AG08396 (cell line): ENCODE measurements at places on chromosomes 3 and 15.

GRCh38 chr15:55669270-55669669 is 73.7 kb downstream of the PRTG start:
- DNase-seq = no peak

DNA sequence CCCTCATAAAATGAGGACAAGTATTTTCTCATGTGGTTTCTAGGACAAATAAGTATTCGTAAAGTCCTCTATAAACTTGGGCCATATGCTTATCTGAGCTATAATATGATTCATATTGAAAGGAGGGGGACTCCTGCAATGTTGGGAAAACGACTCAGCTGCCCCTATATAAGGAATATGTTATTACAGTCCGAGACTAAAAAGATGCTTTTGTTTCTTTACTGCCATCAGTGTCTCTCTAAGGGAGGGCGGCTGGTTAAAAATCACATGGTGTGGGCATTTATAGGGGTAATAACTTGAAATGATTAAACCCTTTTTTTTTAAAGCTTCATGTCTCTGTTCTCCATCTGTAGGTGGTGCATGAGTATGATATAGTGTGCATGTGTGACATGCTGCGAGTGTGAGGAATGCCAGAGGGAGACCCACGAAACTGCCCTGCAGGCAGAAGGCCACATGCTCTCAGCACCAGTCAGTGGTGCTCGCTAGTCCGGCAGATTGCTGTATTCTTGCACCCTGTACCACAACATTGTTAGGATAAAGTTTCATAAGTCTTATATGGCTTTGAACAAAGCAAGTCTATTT is 256.0 kb upstream of the CTDSPL start:
- no peak for DNase-seq

DNA sequence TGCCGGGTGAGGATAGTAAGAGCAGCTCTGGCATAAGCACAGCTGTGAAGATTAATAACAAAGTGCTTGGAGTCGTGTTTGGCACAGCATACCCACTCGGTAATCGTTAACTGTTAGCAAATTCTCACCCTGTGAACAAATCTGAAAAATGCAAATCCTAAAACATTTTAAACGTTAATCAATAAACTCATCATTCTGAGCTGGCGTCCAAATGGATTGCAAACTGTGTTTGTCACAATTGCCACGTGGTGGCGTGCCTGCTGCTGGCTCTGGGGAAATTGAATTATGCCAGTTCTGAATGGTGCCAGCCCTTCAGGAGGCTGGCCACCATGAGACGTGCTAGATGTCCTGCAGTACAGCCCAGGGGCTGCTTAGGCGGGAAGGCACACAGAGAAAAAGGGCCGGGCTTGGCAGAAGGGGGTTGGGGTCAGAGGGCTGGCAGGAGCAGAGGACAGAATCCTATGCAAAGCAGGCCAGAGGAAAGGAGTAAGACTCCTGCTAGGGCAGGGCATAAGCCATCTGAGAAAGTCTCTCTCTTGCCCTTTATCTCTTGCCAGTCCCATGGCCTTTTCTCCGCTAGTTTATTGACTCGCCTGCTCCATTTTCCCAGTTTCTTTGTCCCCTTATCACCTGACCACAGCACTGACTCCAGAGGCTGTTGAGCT is 22.1 kb upstream of the POLG start:
- DNase-seq = no peak

GRCh38 chr15:95025924-95026728 is 794.8 kb downstream of the MCTP2 start:
- peak; percentile 32 for DNase-seq

GRCh38 chr3:112539825-112540650 is 21.7 kb downstream of the ATG3 start:
- no peak for DNase-seq

DNA sequence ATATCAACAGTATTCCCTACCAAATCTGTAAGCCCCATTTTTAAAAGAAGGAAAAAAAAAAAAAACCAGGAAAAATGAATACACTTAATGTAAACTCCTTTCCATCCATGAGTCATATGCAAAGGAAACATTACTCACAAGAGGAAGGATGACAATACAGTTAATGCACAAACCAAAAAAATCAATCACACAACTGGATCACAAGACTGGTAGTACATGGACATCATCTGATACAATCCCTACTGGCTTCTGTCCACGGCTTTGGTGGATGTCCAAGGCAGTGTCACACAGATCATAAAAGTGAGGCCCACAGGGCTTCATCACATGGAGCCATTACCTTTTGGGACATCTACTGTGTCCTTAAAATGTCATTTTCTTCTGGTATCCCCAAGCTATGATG is 44.0 kb downstream of the SUCLG2 start:
- no peak for DNase-seq

GRCh38 chr15:37130356-37130755 is 30.0 kb upstream of the MEIS2 start:
- no peak for DNase-seq

GRCh38 chr3:49013738-49014660 is 4.4 kb downstream of the DALRD3 start:
- no peak for DNase-seq

GRCh38 chr15:35838424-35839111 is 292.6 kb upstream of the DPH6 start:
- DNase-seq = no peak

DNA sequence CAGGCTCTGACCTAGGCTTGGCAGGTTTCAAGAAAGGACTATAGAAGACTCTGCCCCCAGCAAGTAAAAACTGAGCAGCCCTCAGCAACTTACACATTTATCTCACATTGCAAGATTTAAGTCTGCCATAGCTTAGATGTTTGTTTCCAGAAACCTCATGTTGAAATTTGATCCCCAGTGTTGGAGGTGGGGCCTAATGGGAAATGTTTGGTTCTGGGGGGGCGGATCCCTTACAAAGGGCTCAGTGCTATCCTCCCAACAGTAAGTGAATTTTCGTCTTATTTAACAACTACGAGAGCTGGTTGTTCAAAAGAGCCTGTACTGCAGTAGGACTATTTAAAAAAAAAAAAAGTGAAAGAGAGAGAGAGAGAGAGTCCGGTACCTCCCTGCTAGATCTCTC is 125.2 kb upstream of the PROK2 start:
- no peak for DNase-seq

- no peak for DNase-seq
These were observed 88.6 kb upstream of the MEX3B start for GRCh38 chr15:82134461-82134860.

DNA sequence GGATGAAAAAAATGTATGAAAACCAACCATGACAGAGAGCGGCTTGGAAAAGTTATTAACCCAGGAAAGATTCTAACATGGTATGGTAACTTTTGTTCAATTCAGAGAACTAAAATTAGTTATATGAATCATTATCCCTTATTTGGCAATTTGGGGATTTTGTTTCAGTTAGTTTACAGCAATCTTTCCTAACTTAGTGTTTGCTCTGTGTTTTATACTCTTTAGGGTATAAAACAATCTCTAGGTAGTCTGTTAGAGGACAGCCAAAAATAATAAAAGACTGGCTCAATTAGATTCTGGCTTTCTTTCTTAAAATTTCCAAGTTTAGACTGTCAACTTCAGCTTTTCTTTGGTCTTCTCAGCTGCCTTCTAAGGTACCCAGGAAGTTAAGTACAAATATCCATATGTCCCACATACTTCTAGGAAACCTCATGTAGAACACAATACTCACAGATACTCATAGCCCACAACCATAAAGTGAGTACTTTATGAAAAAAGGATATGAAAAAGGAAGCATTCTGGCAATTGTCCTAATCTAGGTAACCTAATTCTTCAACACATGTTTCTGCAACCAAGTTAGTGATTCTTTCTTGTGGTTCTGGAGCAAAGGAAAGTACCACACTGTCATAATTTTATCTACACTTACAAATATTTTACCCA is 849.3 kb downstream of the ROBO1 start:
- no peak for DNase-seq

- no peak for DNase-seq
These were observed 598.0 kb upstream of the SEMA6D start for GRCh38 chr15:47119349-47119748.

- DNase-seq = no peak
These were observed 37.8 kb downstream of the CHD2 start for GRCh38 chr15:92937901-92938300.

- no peak for DNase-seq
These were observed 42.2 kb downstream of the SV2B start for GRCh38 chr15:91142106-91142744.

DNA sequence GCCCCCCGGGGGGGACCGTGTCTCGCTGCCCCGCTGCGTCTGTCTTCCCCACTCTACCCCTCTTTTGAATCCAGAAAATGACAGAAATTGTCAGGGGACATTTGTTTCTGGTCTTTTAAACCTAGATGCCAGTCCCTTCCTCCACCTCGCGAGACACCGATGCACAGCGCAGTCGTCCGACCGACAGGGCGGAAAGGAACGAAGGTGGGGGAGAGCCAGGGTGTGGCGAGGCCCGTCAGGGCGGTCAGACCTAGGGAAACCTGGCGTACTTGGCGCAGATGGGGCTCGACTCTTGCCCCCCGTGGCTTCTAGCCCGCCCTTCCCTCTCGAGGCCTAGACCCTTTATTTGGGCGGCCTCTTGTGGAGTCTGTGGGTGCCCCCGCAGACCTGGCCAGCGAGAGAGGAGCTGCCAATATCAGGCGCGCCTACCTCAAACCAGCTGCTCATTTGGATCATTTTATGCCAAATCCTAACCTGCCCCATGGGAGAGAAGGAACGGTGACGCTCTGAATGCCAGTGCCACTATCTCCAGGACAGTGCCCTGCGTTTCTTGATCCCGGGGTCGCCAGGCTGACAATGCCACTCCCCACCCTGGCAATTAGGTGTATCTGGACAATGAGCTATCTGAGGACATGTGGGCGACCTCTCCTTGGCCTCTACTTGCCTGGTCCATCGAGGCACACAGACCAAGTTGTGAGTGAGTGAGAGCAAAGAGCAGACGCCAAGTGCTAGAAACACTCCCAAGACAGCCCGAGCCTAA is 500 bp upstream of the RAB6B start:
- peak; percentile 29 for DNase-seq

GRCh38 chr15:75161917-75162414 is 39.7 kb upstream of the C15orf39 start:
- no peak for DNase-seq

DNA sequence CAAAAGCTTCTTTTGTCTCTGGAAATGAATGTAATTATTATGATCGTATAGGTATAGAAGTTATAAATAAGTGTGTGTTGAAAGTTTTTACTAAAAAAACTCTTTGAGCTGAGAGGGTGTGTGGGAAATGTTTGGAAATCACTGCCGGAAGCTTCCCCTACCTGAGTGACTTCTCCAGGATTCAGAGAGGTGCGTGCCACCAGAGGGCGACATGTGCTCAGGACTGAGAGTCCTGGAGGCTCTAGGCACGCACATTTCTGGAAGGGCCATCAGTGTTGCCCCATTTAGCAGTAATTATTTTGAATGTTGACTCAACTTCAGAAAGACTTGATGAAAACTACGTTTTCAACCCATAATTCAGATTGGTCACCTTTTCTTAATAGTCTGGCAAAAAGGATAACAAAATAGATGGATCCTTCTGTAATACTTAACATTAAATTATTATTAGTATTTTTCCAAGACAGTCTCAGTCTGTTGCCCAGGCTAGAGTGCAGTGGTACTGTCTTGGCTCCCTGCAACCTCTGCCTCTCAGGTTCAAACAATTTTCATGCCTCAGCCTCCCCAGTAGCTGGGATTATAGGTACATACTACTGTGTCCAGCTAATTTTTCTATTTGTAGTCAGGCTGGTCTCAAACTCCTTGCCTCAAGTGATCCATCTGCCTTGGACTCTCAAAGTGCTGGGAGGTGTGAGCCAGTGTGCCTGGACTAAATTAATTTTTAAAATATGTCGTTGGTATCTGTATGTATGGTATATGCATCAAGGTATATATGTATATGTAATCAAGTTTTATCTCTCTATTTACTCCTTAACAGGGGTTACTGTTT is 34.5 kb downstream of the GPR171 start:
- peak; percentile 61 for DNase-seq

GRCh38 chr3:52281981-52282801 is 3.7 kb upstream of the WDR82 start:
- DNase-seq = no peak

DNA sequence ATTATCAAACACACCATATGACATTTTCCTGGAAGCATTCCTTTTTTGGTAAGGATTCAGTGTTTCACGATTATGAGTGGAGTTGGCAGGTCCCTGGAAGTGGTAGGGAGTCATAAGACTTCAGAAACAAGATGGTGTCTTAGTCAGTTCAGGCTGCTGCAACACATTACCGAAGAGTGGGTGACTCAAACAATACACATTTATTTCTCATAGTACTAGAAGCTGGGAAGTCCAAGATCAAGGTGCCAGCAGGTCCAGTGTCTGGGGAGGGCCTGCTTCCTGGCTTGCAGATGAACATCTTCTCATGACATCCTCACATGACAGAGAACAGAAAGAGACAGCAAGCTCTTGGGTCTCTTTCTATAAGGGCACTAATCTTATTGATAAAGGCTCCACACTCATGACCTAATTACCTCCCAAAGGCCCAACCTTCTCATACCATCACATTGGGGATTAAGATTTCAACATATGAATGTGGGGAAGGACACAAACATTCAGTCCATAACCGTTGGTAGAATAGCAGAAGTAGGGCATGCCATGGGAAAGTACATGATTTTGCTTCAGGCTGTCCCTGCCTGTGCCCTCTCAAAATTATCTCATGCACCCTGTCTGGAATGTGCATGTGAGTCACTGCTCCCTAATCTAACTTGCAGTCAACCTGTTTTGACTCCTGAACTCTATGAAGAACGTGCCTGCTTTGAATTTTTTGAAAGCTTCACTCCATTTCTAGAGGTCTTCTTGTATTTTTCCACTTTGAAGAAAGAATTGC is 72.5 kb downstream of the GTPBP8 start:
- no peak for DNase-seq

- no peak for DNase-seq
These were observed 120.3 kb upstream of the TJP1 start for GRCh38 chr15:29942548-29942947.

GRCh38 chr15:62564886-62565633 is 400.0 kb upstream of the C2CD4B start:
- no peak for DNase-seq

DNA sequence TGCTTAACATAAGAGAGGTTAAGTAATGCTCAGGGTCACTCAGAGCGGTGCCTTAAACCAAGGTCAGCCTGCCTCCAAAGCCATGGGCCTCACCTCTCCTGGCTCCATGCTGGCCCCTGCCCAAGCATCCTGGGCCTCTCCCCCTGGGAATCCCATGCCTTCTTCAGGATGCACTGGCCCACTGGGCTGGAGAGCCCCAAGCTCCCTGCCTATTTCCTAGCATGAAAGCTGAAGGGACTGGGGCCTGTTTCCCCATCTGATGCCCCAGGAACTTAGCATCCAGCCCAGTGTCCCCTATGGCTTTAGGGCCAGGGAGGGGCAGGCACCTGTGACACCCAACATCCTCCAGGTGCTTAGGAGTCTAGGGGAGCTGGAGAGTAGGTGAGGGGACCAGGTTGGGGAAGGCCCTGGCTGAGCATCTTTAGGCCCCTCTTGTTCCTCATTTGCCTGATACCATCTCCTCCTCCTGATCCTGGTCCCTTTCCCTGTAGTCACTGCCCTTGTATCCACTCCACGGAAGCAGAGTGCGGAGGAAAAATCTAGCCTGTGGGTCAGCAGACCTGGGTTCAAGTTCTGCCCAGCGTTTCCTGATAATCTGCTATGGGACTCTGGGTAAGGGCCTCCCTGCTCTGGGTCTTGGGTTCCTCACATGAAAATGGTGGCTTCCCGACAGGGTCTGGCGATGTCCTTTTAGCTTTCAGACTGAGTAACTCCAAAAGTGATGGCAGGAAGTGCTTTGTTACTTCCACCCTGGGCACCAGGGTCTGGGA is 28.6 kb downstream of the EHD4 start:
- no peak for DNase-seq
